ENCODE measurements at places on chromosomes 4 and X. TPM values are rescaled to one million over a fixed set of nuclear protein-coding genes. Genes with fewer than 3 reads are reported as not detected.

The MSX1 gene
- total RNA-seq = not detected

GRCh38 chr4:118085700-118086099, 51.4 kb downstream of the NDST3 start:
- H3K4me3 ChIP-seq = no peak overlapping the region
- no peak for DNase-seq
- no peaks in the 10 kb centered on the region for H3K36me3 ChIP-seq
- no peaks in the 10 kb centered on the region for H3K4me1 ChIP-seq

GRCh38 chrX:154379569-154379951, 465 bp downstream of the EMD start:
- peaks cover 30% of the 10 kb centered on the region for H3K4me1 ChIP-seq
- no peak for DNase-seq
- peak overlapping the region; percentile 78 for H3K4me3 ChIP-seq
- no peaks in the 10 kb centered on the region for H3K27me3 ChIP-seq
- H3K27ac ChIP-seq = peak overlapping the region; percentile 85

- DNase-seq = no peak
- no peaks in the 10 kb centered on the region for H3K4me1 ChIP-seq
- H3K27ac ChIP-seq = no peak overlapping the region
- no peaks in the 10 kb centered on the region for H3K36me3 ChIP-seq
- no peak overlapping the region for H3K4me3 ChIP-seq
Observed at GRCh38 chr4:124278477-124278876, 434.1 kb downstream of the ANKRD50 start.

GRCh38 chrX:21711129-21711847, 46.6 kb downstream of the SMPX start:
- no peaks in the 10 kb centered on the region for H3K4me1 ChIP-seq
- DNase-seq = no peak
- no peaks in the 10 kb centered on the region for H3K27me3 ChIP-seq
- no peaks in the 10 kb centered on the region for H3K36me3 ChIP-seq
- no peak overlapping the region for H3K4me3 ChIP-seq

GRCh38 chr4:33714971-33715370, 2529.3 kb downstream of the ARAP2 start:
- no peak overlapping the region for H3K4me3 ChIP-seq
- H3K27me3 ChIP-seq = no peaks in the 10 kb centered on the region
- H3K4me1 ChIP-seq = no peaks in the 10 kb centered on the region
- no peak for DNase-seq
- H3K27ac ChIP-seq = no peak overlapping the region

DNA sequence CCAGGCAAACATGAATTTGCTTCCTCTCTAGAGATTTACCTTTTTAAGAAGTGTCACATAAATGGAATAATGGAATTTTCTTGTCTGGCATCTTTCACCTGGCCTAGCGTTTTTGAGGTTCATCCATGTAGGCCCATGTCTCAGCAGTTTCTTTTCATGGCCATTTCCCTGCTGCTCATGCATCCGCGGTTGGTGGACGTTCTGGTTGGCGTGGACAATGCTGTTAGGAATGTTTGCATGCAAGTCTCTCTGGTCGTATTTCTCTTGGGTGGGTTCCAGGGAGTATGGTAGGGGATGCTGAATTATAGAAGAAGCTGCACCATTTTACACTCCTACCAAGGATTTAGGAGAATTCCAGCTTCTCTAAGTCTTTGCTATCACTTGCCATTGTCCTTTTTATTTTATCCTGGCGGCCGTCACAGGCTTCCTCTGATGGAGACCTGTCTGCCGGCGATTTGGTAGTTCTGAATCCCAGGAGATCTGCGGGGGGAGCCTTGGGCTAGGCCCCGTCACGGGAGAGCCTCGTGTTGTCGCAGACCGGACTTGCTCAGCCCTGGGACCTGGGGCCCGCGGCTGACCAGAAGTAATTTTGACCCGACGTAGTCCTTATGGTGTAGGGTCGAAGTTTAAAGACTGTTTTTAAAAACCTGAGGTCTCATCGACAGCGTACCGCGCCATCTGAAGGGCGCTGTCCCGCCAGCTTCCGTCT, 56.9 kb upstream of the TADA2B start:
- H3K4me1 ChIP-seq = peaks cover 66% of the 10 kb centered on the region
- no peak for DNase-seq
- H3K36me3 ChIP-seq = peaks cover 7% of the 10 kb centered on the region

GRCh38 chr4:76498550-76498949, 63.5 kb downstream of the SHROOM3 start:
- DNase-seq = no peak
- peaks cover 35% of the 10 kb centered on the region for H3K27me3 ChIP-seq
- no peak overlapping the region for H3K4me3 ChIP-seq
- H3K4me1 ChIP-seq = no peaks in the 10 kb centered on the region
- no peaks in the 10 kb centered on the region for H3K36me3 ChIP-seq

- H3K27me3 ChIP-seq = no peaks in the 10 kb centered on the region
- H3K36me3 ChIP-seq = no peaks in the 10 kb centered on the region
- H3K27ac ChIP-seq = no peak overlapping the region
- no peak overlapping the region for H3K4me3 ChIP-seq
- DNase-seq = no peak
Observed at GRCh38 chrX:30607155-30607554, 29.6 kb upstream of the TASL start.

DNA sequence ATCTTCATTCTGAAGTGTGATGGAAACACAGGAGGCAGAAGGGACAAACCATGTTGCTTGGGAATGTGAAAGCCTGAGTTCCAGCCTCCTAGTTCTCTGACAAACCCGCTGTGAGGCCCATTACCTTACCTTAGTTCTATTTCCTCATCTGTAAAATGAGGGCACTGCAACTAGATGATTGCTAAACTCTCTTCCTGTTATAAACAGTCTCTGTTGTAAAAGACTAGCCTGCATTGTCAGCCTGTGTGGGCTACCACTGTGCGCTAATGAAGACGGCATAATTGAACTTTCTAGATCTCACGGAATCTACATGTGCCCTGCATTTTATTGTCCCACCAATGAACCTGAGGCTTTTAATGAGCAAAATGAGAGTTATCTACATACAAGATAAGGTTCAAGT, 147.2 kb downstream of the AFF2 start:
- H3K36me3 ChIP-seq = no peaks in the 10 kb centered on the region
- H3K4me3 ChIP-seq = no peak overlapping the region
- no peaks in the 10 kb centered on the region for H3K27me3 ChIP-seq
- no peaks in the 10 kb centered on the region for H3K4me1 ChIP-seq
- no peak for DNase-seq

The SPANXN3 gene
- not detected for total RNA-seq

DNA sequence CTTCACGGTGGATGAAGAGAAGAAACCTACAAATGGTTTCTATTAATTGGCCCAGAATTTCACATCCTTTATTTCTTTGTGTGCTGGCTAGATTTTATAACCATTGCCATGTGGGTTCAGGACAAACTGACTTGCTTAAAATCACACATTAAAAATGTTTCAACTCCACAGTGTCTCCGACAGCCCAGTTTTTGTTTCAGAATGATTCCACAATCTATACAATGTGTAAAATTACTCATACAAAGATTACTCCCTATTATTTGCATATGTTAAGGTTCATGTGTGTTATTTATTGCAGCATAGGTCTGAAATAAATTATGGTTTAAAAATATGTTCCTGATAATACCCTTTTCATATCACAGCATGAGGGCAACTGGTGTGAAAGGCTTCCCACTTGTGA, 20.6 kb downstream of the DCHS2 start:
- DNase-seq = no peak
- no peaks in the 10 kb centered on the region for H3K4me1 ChIP-seq
- no peaks in the 10 kb centered on the region for H3K36me3 ChIP-seq
- H3K27ac ChIP-seq = no peak overlapping the region
- H3K4me3 ChIP-seq = no peak overlapping the region
- H3K27me3 ChIP-seq = peaks cover 32% of the 10 kb centered on the region

DNA sequence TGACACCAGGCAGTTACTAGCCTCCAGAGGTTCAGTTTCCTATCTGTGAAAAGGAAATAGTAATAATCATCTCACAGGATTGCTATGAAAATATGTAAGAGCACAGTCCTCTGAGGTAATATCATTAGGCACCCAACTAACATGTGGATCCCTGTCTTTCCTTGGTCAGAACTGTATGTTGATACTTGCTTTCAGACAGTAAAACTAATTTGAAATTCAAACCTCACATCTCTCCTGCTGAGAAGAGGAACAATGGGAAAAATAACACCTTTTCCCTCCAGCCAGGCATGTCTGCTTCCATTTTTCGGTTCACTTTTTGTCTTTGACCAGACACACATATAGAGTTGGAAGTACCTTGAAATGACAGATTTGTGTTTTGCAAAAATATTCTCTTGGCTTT, 262.7 kb downstream of the IL15 start:
- no peaks in the 10 kb centered on the region for H3K4me1 ChIP-seq
- H3K27me3 ChIP-seq = no peaks in the 10 kb centered on the region
- H3K27ac ChIP-seq = no peak overlapping the region

The GC gene
- total RNA-seq = not detected

The C4orf50 gene
- total RNA-seq = 0.82 TPM

DNA sequence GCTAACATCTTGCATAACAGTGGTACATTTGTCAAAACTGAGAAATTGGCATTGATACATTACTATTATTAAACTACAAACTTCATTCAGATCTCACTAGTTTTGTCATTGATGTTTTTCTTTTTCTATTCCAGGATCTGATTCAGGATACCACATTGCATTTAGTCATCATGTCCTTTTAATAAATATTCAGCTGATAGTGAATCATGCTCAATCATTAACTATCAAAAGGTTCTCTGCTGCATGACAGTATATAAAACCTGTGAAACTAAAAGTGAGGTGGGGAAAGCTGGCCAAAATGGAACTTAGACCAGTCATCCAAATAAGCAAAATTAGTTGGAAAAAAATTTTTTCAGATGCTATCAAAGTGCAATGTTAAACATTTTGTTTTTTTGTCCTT, 28.1 kb upstream of the HS6ST2 start:
- no peaks in the 10 kb centered on the region for H3K4me1 ChIP-seq
- H3K27me3 ChIP-seq = no peaks in the 10 kb centered on the region
- no peaks in the 10 kb centered on the region for H3K36me3 ChIP-seq
- no peak overlapping the region for H3K4me3 ChIP-seq

- no peak for DNase-seq
- no peak overlapping the region for H3K4me3 ChIP-seq
- no peaks in the 10 kb centered on the region for H3K27me3 ChIP-seq
- H3K27ac ChIP-seq = no peak overlapping the region
- H3K36me3 ChIP-seq = no peaks in the 10 kb centered on the region
- H3K4me1 ChIP-seq = peaks cover 13% of the 10 kb centered on the region
Observed at GRCh38 chrX:13043138-13043537, 1.3 kb downstream of the FAM9C start.

GRCh38 chrX:10726647-10727046, 106.3 kb upstream of the MID1 start:
- H3K27me3 ChIP-seq = no peaks in the 10 kb centered on the region
- no peaks in the 10 kb centered on the region for H3K36me3 ChIP-seq
- DNase-seq = no peak
- no peak overlapping the region for H3K4me3 ChIP-seq
- no peak overlapping the region for H3K27ac ChIP-seq
- H3K4me1 ChIP-seq = no peaks in the 10 kb centered on the region

DNA sequence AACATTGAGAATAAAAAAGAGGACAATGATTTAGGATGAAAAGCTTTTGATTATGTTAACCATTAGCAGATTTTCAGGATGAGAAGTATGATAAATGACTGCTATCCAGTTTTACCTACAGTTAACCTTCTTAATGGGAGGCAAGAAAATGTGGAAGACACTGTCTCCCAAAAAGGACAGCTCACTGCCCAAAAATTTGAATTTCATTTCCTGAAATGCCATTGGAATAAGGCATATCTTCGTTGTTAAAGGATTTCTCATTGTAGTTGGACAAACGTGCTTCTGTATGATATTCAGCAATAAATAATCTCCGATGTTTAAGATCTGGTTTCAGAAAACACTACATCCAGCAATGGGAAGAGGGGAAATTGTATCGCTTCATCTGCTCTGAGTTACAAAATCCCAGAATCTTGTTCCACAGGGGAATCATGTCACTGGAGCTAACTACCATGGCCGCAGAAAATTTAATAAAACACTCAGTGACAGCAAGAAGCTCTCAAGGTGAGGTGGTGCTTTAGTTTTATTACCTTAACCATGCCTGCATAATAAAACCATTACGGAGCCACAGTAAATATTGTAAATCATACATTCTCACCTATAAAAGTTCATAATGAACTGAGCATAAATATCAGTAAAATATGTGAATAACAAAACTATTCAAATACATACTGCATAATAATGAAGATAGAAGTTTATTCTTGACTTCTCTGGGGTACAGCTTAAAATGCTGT, 552.3 kb downstream of the PCDH7 start:
- H3K27me3 ChIP-seq = no peaks in the 10 kb centered on the region
- no peaks in the 10 kb centered on the region for H3K4me1 ChIP-seq
- no peak overlapping the region for H3K27ac ChIP-seq

GRCh38 chr4:153758688-153759406, 977 bp downstream of the RNF175 start:
- H3K36me3 ChIP-seq = no peaks in the 10 kb centered on the region
- no peak overlapping the region for H3K4me3 ChIP-seq
- H3K27ac ChIP-seq = no peak overlapping the region
- no peaks in the 10 kb centered on the region for H3K4me1 ChIP-seq

GRCh38 chrX:134460005-134460861, at the start of gene HPRT1:
Gene HPRT1 (plus strand): TSS chrX:134460165. CDS start chrX:134460312, 147 bp downstream.
- H3K4me3 ChIP-seq = peak within 1 kb of the TSS; percentile 86
- H3K4me1 ChIP-seq = peaks cover 23% of the 10 kb centered on the region
- peak within 1 kb of the TSS; percentile 88 for H3K27ac ChIP-seq
- H3K36me3 ChIP-seq = no peaks in the 10 kb centered on the region
- H3K27me3 ChIP-seq = no peaks in the 10 kb centered on the region

DNA sequence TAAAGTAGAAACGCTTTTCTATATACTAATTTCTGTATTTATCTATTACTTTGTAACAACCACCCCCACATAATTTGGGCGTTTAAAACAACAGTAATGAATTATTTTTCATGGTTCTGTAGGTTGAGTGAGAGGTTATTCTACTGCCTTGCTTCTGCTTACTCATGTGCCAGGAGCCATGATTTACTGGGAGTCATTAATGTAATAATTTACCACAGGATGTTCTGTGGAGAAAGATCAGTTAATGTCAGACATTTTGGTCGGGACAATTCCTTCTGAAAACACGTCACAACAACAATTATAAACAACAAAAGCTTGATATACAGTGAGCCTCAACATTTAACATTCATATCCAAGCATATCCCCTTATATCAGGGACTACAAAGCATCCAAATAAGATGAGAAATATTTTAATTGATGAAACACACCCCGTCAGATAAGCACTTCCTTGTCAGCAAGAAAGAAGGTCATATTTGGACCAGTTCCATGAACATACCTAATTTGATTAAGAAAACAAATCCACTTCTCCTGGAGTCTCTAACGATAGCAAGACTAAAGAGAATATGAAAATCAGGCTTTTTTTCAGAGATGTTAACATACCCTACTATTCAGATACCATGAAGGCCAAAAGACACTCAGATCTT, 238.5 kb downstream of the PRDM5 start:
- no peak overlapping the region for H3K27ac ChIP-seq
- H3K4me3 ChIP-seq = no peak overlapping the region
- H3K27me3 ChIP-seq = peaks cover 30% of the 10 kb centered on the region
- peaks cover 11% of the 10 kb centered on the region for H3K4me1 ChIP-seq

GRCh38 chr4:72896515-72896914, 173.0 kb downstream of the COX18 start:
- H3K4me1 ChIP-seq = no peaks in the 10 kb centered on the region
- H3K27me3 ChIP-seq = peaks cover 8% of the 10 kb centered on the region
- no peak for DNase-seq
- no peaks in the 10 kb centered on the region for H3K36me3 ChIP-seq
- H3K4me3 ChIP-seq = no peak overlapping the region

GRCh38 chr4:108272561-108272960, 103.8 kb upstream of the LEF1 start:
- no peaks in the 10 kb centered on the region for H3K4me1 ChIP-seq
- H3K36me3 ChIP-seq = no peaks in the 10 kb centered on the region
- no peak for DNase-seq
- H3K27ac ChIP-seq = no peak overlapping the region
- H3K27me3 ChIP-seq = no peaks in the 10 kb centered on the region

The MCF2 gene
- 0.23 TPM for total RNA-seq

The CLDN34 gene
- not detected for total RNA-seq
